KBM-7 (cell line): ENCODE measurements at places on chromosomes 7 and 10.

GRCh38 chr7:42552227-42552626 lies 315.2 kb upstream of the GLI3 start:
- DNase-seq: no peak

DNA sequence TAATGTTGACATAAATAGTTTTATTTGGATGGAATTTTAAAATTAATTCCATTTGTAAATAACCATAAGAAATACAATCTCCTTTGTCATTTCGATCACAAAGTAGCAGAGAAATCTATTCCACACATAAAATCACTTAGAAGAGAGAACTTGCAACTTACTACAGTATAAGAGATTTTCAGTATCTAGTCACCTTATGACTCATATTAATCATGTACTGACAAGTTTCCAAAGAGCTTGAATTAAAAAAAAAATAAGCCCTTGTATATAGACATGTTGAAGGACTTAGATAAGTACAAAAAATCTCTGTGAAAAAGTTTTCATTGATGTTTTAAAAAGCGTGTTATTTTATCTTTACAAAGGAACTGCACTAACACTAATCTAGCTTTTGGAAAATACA lies 207.1 kb upstream of the ETV1 start:
- DNase-seq: no peak

DNA sequence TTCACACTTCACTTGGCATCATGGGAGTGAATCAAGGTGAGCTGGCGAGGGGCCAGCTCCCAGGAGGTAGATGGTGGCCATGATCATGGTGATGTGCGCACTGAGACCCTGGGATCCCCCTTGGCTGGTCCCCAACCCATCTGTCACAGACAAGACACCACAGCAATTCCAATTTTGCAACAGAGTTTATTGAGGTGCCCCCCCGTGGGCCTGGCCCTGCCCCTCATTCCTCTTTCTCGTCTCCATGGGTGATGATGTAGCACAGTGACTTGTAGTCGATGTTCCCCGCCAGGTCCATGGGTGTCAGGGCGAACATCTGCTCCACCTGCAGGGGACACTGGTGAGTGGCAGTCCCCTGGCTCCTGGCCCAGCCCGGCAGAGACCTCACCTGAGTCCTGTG lies 2.4 kb downstream of the MYL7 start:
- DNase-seq: no peak

DNA sequence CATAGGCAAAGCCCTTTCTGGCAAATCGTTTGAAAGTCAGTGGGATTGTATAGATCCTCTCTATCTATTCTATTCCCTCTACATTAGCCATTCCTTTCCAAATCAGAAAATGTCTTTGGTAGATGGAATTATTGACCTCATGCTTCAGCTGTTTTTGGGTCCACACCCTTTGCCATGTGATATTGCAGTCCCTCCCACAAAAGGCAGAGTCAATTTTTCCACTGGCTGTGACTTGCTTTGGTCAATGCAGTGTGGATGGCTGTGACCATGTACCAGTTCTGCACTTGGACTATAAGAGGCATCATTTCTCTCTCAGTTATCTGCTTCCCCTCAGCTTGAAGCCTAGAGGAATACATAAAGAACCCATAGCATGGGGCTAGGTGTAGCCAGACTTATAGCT lies 332.9 kb downstream of the PTEN start:
- DNase-seq: no peak

DNA sequence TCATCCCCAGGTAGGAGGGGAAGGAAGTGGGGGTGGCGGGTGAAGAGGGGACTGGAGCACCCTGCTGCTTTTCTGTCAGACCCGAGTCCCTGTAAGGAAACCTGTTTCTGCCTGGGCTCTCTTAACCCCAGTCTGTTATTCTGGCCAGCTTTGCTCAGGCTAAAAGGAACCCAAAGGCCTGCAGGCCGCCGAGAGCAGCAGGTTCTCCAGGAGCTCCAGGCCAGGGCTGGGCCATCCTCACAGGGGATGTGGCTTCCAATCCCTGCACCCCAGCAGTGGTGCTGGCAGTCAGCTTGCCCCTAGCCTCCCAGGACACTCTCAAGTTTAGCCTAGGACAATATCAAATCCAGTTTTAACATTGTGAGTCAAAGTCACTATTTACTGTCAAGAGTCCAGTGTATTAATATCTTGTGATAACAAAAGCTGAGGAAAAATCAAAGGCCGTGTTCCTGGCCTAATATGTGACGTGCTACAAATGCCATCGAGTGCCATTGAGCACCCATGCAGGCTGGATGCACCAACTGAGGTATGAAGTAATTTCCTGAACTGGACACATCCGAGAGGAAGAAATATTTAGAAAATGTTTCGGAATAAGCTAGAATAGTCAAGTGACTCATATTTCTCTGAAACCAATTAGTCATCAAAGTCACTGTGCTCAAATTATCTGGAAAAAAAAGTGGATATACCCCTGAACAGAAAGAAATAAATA lies 7.0 kb downstream of the PKD1L1 start:
- no peak for DNase-seq

GRCh38 chr7:82080254-82080927 lies 310.5 kb upstream of the HGF start:
- DNase-seq: no peak

DNA sequence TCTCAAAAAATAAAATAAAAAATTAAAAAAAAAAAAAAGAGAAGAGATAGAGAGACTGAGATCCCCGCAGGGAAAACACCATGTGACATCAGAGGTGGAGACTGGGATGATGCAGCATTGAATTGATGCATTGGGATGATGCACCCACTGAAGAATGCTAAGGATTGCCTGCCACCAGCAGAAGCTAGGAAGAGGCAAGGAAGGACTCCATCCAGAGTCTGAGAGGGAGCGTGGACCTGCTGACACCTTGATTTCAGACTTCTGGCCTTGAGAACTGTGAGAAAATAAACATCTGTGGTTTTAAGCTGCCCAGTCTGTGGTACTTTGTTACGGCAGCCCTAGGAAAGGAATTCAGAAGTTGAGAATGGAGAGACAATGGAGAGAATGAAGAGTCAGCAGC lies 89.8 kb upstream of the PRPS1L1 start:
- no peak for DNase-seq

- DNase-seq: peak; percentile 63
Observed at GRCh38 chr10:6292741-6293151, 90.0 kb downstream of the PFKFB3 start.

GRCh38 chr10:7385114-7385513 lies 25.7 kb downstream of the SFMBT2 start:
- DNase-seq: no peak

- no peak for DNase-seq
Observed at GRCh38 chr7:23473844-23474093, 3.5 kb upstream of the IGF2BP3 start.

GRCh38 chr7:8035647-8036518 lies 67.3 kb downstream of the GLCCI1 start:
- peak; percentile 49 for DNase-seq

DNA sequence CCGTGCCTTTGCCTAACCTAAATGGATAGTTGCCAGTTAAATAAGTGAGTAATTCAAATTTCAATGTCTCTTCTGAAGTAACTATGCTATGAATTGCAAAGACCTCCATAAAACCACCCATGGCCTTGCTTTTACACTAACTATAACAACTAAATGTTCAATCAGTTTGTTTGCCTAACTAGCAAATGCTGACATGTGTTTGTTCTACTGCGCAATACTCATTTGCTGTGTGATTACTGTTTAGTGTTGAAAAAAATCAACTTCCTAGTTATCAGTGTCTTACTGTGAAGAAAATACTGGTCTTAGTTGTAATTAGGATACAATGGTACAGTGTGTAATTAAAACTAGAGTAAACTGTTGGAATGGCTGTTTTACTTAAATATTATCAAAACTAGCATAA lies 47.3 kb upstream of the GATAD1 start:
- DNase-seq: no peak

DNA sequence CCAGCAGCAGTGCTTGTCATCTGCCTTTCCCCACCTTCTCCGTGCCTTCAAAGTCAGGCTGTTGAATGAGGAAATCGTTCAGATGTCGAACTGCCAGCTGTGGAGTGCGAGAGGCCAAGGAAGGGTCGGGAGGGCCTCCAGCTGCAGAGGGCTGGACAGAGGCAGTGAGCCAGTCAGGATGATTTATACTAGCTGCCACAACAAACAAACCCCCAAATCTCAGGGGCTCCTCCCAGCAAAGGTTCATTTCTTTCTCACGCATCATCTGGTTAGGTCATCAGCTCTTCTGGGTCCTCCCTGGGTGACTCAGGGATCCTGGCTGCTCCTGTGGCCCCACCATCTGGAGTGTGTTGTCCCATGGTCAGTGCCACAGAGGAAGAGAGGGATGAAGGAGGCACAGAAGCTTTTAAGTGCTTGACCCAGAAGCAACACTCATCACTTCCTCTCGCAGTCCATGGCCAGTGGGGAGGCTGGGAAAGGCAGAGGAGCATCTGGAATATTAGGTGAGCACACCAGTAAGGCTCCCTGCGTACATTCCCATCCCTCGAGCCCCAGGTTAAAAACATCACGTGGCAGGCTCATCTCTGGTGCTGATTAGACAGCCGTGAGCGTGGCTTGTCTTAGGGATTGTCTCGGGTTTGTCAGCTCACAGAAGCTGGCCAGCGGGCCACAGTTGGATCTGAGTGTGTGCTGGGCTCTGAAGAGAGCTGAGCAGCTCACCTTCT lies 140.7 kb downstream of the RGS10 start:
- no peak for DNase-seq

GRCh38 chr7:110929480-110930249 lies 161.3 kb upstream of the LRRN3 start:
- DNase-seq: no peak

- DNase-seq: no peak
Observed at GRCh38 chr10:44244745-44245600, 139.9 kb downstream of the CXCL12 start.

GRCh38 chr7:126803060-126803665 lies 449.6 kb downstream of the GRM8 start:
- peak; percentile 63 for DNase-seq

DNA sequence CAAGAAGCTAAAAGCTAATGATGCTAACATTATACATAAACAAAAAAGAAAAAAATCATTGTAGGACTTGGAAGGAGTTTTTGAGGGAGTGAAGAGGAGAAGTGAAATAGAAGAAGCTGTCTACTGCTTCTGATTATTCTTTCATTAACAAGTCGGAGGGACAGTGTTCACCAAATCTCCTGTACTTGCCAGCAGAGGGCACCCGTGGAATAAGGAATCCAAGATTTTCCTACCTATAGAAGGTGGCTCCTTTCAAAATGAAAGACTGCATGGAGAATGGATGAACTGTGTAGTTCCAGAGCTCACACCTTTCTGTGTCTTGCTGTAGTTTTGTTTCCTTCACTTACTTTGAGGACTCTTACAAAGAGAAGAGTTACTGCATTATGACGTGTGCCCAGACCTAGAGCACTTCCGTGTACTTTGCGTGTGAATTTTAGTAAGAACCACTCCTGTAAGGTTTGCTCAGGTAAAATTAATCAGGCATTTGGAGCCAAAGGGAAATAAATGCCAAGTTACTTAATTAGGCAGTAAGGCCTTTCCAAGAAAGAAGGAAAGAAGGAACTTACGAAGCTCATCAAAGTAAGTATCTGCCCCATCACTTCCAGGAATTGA lies 145.1 kb downstream of the SEMA3D start:
- peak; percentile 79 for DNase-seq

- no peak for DNase-seq
Observed at GRCh38 chr7:37118004-37118403, 330.7 kb downstream of the ELMO1 start.

- no peak for DNase-seq
Observed at GRCh38 chr7:2873686-2874551, 29.8 kb upstream of the GNA12 start.

DNA sequence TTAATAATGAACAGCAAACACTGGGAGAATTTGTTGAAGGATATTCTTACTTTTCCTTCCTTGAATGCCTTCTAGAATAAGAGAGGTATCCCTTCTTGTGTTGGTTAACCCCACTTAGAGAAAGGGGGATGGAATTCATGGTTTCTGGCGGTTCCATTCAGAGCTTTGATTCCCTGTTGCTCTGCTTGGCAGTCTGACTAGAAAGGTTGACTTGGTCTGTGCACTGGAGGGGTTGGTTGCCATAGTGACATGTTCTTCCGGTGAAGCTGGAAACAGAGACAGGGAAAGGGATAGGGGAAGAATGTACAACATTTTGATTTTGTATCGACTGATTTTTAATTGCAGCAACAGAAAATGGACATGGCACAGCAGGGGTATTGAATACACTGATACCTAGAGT lies 2.5 kb downstream of the TMEM178B start:
- DNase-seq: no peak

DNA sequence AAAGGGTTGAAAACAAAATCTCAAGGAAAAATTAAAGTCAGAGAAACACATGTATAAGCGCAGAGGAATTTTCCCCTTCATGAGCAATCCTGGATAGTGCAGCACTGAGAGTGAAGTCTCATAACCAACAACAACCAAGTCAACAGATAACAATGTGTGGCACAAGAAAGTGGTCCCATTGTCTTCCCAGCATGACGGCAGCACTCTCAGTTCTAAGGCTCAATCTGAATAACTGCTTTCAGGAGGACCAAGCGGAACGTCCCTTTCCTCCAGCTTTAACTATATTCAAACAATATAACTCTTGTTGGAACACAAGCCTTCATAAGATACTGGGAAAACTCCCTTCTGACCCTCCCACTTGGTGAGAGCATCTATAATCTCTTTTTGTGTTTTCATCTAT lies 137.9 kb downstream of the RAPGEF5 start:
- no peak for DNase-seq

DNA sequence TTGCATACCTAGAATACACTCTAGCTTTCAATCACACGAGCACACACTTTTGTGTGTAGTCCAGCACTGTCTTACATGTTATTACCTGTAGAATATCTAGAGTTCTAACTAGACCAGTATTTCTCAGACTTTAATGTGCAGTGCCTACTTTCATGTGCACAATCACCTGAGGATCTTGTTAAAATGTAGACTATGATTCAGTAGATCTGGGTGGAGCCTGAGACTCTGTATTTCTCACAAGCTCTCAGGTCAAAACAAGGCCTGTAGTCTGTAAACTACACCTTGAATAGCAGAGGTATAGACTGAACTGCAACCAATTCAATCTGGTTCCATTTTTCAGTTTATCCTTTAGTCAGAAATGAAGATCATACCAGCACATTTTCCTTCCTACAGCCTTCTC lies 11.1 kb downstream of the IFIT2 start:
- DNase-seq: no peak

DNA sequence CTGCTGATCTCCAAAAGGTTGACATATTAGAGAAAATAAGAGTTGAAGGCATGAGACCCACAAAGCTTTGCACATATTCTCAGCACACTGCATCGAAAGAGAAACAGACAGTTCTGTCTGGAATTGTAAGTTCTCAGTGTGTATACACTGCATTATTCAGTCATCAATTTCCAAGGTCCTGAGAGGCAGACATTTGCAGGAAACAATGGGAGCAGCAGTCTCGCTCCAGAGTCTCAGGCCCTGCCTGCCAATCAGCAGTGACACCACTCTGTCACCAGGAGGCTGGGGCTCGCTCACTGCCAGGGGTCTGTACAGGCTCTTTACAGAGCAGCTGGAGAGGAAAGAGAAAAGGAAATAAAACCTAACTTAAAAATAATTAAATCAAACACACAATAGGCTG lies 36.3 kb downstream of the JAZF1 start:
- no peak for DNase-seq
